ENCODE measurements at places on chromosomes 7 and 10. TPM values are rescaled to one million over a fixed set of nuclear protein-coding genes. Genes with fewer than 3 reads are reported as not detected.

CACNB2 gene
- total RNA-seq = 0.20 TPM

TUBAL3 gene
- not detected for total RNA-seq

SLC26A3 gene
- total RNA-seq = not detected

ARPC1A gene
- 257 TPM for total RNA-seq

RELN gene
- total RNA-seq = 200 TPM

LRRTM3 gene
- total RNA-seq = not detected

CYP2C19 gene
- total RNA-seq = not detected

IGFBP1 gene
- total RNA-seq = 10.2 TPM

MSS51 gene
- 2.1 TPM for total RNA-seq

WASHC2A gene
- 46.2 TPM for total RNA-seq

MMP21 gene
- total RNA-seq = not detected

OPALIN gene
- total RNA-seq = not detected

SERPINE1 gene
- 1,589 TPM for total RNA-seq

XPNPEP1 gene
- total RNA-seq = 185 TPM

HABP2 gene
- not detected for total RNA-seq

MPP7 gene
- total RNA-seq = 0.92 TPM

GPR158 gene
- 0.33 TPM for total RNA-seq

PHYHIPL gene
- not detected for total RNA-seq

STRIP2 gene
- 2.2 TPM for total RNA-seq

PLXNA4 gene
- total RNA-seq = 29.5 TPM

MGAM2 gene
- not detected for total RNA-seq

HIPK2 gene
- 37.1 TPM for total RNA-seq

ADAM8 gene
- total RNA-seq = 2.7 TPM

DDC gene
- total RNA-seq = not detected

GIMAP7 gene
- total RNA-seq = not detected

MGMT gene
- total RNA-seq = 9.4 TPM

GOLGA7B gene
- 0.03 TPM for total RNA-seq

IFIT1 gene
- 22.2 TPM for total RNA-seq

MAGI2 gene
- total RNA-seq = 9.8 TPM

GTF2IRD1 gene
- 18.9 TPM for total RNA-seq

SLC13A4 gene
- total RNA-seq = 0.30 TPM

ELOVL3 gene
- total RNA-seq = 0.13 TPM

SLC18A3 gene
- total RNA-seq = not detected

ABCF2 gene
- total RNA-seq = 40.4 TPM

STAMBPL1 gene
- total RNA-seq = 48.9 TPM

SUGCT gene
- total RNA-seq = 8.4 TPM

CLDN4 gene
- 0.26 TPM for total RNA-seq

COMTD1 gene
- total RNA-seq = 3.7 TPM

KAZALD1 gene
- 26.8 TPM for total RNA-seq

Measured in smooth muscle cell of the pulmonary artery (primary cell).